ENCODE measurements at places on chromosomes 11 and 22.

- no peak for DNase-seq
These were observed 233.1 kb downstream of the CSNK2A3 start for GRCh38 chr11:11119917-11120316.

GRCh38 chr11:120543521-120544215 lies 32.1 kb downstream of the GRIK4 start:
- no peak for DNase-seq

- no peak for DNase-seq
These were observed 16.4 kb downstream of the TOM1 start for GRCh38 chr22:35315855-35316745.

- DNase-seq: no peak
These were observed 59.2 kb downstream of the NFAM1 start for GRCh38 chr22:42372976-42373375.

GRCh38 chr11:109783840-109784239 lies 309.4 kb upstream of the ZC3H12C start:
- DNase-seq: peak; percentile 30

GRCh38 chr22:40401532-40401931 lies 31.1 kb downstream of the SGSM3 start:
- no peak for DNase-seq

DNA sequence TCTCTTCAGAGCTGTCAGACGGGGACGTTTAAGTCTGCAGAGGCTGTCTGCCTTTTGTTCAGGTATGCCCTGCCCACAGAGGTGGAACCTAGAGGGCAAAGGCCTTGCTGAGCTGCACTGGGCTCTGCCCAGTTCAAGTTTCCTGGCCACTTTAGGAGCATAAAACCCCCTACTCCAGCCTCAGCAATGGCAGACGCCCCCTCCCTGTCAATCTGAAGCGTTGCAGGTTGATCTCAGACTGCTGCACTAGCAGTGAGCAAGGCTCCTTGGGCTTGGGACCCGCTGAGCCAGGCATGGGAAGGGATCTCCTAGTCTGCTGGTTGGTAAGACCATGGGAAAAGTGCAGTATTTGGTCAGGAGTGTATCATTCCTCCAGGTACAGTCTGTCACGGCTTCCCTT lies 66.6 kb upstream of the TP53I11 start:
- DNase-seq: peak; percentile 26

- no peak for DNase-seq
These were observed 122.2 kb downstream of the DCDC1 start for GRCh38 chr11:31247321-31247720.
